ENCODE measurements at places on chromosomes 2 and 18.

GRCh38 chr18:47420130-47420529 lies 168.7 kb upstream of the SKOR2 start:
- no peak for DNase-seq

- no peak for DNase-seq
These were observed 72.9 kb downstream of the XRCC5 start for GRCh38 chr2:216181953-216182461.

DNA sequence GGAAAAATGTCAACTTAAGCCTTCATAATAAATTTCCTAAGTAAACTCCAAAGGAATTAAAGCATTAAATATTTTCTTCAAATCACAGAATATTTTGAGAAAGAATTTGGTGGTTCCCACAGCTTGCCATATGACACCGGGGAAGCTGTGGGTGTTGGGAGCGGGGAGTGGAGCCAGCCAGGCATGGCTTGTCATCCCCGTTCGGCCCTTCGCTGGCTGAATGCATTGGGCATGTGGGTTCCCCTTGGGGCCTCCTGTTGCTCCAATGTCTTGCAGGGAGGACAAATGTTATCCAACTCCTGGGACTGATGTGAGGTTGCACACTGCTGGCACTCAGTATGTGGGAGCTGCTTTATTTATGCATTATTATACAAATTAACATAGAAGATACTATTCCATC lies 18.6 kb downstream of the NGEF start:
- no peak for DNase-seq

DNA sequence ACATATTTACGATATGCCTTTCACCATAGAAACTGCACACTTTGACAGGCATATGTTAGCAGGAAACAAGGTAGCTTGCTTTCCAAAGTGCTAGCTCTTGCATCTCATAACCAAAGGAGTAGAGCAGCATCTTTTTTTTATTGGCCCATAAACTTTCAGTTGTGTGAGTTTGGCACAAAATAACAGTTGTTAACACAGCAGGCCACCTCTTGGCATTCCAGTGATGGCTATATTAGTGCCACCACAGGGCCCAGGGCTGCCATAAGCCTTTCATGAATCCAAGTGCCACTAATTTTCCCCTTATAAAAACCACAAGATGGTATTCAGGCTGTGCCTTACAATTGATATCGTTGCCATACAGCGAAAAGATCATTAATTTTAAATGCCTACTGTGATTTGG lies 40.3 kb upstream of the KLF7 start:
- no peak for DNase-seq

GRCh38 chr18:38747153-38747552 lies 1181.6 kb upstream of the CELF4 start:
- no peak for DNase-seq

GRCh38 chr2:181041661-181042060 lies 61.3 kb downstream of the UBE2E3 start:
- no peak for DNase-seq

DNA sequence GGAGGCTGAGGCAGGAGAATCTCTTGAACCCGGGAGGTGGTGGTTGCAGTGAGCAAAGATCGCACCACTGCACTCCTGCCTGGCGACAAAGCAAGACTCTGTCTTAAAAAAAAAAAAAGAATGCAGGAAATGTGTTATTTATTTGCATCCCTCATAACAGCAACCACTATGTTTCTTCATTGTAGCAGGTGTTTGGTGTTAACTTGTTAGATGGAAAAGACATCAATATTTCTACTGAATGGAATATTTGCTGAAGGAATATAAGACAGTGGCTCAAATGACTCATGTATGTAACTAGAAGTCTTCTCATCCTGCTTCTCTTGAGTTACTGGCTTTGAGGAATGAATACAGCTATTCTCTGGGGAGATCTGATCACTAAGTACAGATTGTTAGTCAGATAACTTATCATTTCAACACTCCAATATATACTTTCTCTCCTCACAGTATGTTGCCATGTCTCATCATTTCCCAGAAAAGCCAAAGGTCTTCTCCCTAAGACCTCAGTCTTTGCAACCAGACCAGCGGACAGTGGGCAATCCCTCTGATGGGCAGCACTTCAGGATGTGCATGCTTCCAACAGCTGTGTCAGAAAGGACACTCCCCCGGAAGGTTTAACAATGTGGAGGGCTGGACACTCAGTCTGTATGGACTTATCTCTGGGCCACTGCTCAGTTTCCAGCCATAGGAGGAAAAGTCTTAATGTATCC lies 104.4 kb upstream of the STK17B start:
- no peak for DNase-seq

GRCh38 chr2:166229678-166230023 lies 101.8 kb upstream of the SCN1A start:
- DNase-seq: no peak

- DNase-seq: no peak
These were observed 991.5 kb upstream of the FANCL start for GRCh38 chr2:59232394-59233165.

GRCh38 chr2:6421138-6421730 lies 444.5 kb downstream of the CMPK2 start:
- DNase-seq: no peak

DNA sequence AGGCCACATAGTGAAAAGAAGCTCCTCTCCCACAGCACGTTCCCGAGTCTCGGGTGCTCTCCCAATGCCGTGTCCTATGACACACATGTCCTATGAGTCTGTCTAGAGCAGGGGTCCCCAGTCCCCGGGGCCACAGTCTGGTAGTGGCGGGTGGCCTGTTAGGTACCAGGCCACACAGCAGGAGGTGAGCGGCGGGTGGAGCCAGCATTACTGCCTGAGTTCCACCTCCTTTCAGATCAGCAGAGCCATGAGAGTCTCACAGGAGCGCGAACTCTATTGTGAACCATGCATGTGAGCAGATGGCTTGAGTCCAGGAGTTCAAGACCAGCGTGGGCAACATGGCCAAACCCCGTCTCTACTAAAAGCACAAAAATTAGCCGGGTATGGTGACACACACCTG lies 112.6 kb downstream of the ZBTB7C start:
- no peak for DNase-seq

GRCh38 chr18:8623549-8624106 lies 14.4 kb downstream of the RAB12 start:
- DNase-seq: no peak

- no peak for DNase-seq
These were observed 24.1 kb downstream of the LYPD1 start for GRCh38 chr2:132645722-132646539.

GRCh38 chr18:48022531-48023329 lies 92.3 kb upstream of the SMAD2 start:
- no peak for DNase-seq

DNA sequence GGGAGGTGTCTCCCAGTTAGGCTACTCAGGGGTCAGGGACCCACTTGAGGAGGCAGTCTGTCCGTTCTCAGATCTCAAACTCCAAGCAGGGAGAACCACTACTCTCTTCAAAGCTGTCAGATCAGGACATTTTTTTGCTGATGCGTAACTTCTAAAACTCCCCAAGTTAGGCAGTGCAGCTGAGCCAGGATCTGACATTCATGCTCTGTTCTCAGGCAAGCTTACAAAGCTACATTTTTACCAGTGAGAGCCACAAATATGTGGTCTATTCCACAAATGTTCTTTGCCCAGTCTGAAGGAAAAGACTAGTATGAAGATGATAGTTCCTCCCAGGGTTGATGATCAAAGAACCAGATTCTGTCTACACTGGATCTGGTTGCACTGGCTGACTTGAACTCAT lies 184.1 kb downstream of the MTCL1 start:
- DNase-seq: no peak

GRCh38 chr2:170582751-170583463 lies 132.2 kb upstream of the SP5 start:
- DNase-seq: no peak

GRCh38 chr2:180990794-180991193 lies 10.4 kb downstream of the UBE2E3 start:
- no peak for DNase-seq

DNA sequence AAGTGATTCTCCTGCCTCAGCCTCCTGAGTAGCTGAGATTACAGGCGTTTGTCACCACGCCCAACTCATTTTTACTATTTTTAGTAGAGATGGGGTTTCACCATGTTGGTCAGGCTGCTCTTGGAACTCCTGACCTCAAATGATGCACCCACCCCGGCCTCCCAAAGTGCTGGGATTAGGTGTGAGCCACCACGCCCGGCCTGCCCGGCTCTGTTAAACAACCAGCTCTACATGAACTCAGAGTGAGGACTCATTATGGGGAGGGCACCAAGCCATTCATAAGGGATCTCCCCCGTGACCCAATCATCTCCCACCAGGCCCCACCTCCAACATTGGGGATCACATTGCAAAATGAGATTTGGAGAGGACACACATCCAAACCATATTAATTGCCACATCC lies 8.8 kb downstream of the ATIC start:
- no peak for DNase-seq

- DNase-seq: no peak
These were observed 280.9 kb upstream of the FANCL start for GRCh38 chr2:58521803-58522554.

DNA sequence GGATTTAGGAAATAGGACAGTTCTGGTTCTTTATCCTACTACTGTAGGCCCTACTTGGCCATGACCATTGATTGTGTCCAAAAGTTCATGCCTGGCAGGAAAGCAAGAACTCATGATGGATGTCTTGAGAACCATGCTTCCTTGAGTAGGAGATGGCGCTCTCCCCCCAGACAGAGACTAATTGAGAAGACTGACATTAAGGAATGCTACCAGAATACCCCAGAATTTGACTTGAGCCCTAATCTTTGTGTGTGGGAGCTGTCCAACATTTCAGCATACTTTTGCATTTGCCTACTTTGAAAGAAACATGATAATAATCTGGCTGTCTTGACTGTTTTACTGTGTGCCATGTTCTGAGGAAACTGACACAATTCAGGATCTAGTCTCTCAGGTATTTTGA lies 23.3 kb downstream of the MAPRE3 start:
- no peak for DNase-seq

DNA sequence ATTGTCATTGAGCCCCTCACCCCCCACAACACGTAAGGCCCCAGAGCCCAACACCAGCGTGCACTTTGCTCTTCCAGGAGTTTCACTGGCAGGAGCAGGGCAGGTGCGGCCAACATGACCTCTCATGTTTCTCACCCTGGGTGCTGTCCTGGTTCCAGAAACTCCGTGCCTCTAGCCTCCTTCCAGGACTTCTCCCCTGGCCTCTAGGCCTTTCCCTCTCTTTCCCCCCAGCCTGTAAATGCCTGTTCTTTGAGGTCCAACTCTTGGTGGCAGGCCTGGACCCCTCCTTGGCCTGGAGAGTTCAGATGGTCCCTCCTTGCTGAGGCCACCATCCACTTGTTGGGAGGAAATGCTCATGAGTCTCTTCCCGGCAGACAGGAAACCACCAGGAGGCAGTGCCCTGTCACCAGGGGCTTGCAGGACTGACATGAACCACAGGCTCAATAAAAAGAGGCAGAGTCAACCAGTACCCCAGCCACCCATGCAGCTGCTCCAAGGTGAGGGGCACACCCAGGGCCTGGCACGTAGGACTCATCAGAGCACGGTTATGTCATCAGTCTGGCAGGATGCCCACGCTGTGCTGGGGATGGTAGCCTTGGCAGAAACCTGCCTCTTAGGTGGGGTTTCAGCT lies 1.5 kb downstream of the MALL start:
- DNase-seq: no peak

Data from stimulated activated CD4-positive, alpha-beta T cell treated with anti-CD3 and anti-CD28 coated beads, Interleukin-15, amount 100 ng/mL, for 48 hours (primary cell).